ENCODE measurements at places on chromosomes 4 and X. TPM values are rescaled to one million over a fixed set of nuclear protein-coding genes. Genes with fewer than 3 reads are reported as not detected.
A peak's percentile ranks its signal among the peaks of the same experiment; 100 is the strongest.

DNA sequence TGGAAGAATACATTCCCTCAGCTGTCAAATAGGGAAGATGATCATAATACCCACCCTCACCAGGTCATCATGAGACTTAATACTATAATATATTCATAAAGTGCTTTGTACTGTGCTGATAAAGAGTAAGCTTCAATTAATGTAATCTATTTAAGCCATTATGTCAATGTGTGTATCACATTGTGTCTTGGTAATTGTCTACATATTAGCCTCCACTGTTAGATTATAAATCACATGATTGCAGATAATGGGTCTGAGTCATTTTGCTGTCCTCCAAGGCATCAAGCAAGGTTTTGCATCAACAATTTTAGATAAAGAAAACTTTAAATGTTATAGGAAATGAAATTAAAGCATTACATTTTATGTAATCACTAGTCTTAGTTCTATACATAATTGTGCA is 45.2 kb upstream of the CEP135 start:
- H3K36me3 ChIP-seq, result no peaks in the 10 kb centered on the region
- no peak overlapping the region for H3K27ac ChIP-seq
- DNase-seq, result no peak
- no peaks in the 10 kb centered on the region for H3K27me3 ChIP-seq

PCYT1B gene
- 0.17 TPM for total RNA-seq

DNA sequence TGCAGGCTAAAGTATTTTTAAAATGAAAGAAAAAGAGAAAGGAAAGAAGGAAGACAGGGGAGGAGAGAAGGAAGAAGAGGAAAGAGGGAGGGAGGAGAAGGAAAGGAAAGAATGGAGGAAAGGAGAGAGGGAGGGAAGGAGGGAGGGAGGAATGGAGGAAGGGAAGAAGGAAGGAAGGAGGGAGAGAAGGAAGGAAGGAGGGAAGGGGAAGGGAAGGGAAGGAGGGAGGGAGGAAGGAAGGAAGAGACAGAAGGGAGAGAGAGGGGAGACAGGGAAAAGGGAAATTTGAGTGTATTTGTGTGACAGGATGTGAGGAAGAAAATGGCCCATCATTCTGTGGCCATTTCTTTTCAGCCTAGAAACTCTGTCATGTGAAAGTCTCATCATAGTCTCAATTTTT is 14.9 kb upstream of the PLAC1 start:
- H3K27me3 ChIP-seq, result no peaks in the 10 kb centered on the region
- DNase-seq, result no peak
- peaks cover 18% of the 10 kb centered on the region for H3K4me1 ChIP-seq
- no peak overlapping the region for H3K4me3 ChIP-seq

DNA sequence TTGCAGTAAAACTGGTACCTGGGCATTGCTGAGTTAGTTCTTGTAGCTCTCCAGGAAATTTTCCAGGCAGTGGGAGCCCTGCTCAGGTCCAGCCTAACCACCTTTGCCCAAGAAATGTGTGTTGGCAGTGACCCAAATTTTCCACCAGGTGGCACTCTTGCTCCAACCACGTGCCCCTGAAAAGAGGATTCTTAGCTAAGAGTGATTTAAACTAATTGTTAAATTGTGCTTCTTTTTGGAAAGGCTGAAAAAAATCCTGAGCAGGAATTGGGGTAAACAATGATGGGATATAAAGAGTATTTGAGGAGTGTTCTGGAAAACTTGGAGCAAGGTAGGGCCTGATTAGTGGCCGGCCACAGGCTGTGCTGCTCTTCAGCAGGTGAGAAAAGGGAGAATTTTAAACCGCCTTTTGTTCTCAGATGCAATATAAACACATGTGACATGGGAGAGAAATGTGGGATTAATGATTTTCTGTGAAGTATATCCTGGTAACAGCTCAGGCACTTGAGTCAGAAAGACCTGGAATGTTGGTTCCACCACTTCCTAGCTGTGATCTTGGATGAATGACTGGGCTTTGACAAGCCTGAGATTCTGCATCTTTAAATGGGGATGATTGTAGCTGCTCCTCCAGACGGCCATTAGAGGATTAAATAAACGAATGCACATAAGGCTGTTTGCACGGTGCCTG is 219.6 kb downstream of the PTTG2 start:
- no peak overlapping the region for H3K4me3 ChIP-seq
- peak; percentile 85 for DNase-seq
- peaks cover 7% of the 10 kb centered on the region for H3K4me1 ChIP-seq
- H3K36me3 ChIP-seq, result no peaks in the 10 kb centered on the region
- no peak overlapping the region for H3K27ac ChIP-seq
- no peaks in the 10 kb centered on the region for H3K27me3 ChIP-seq

DNA sequence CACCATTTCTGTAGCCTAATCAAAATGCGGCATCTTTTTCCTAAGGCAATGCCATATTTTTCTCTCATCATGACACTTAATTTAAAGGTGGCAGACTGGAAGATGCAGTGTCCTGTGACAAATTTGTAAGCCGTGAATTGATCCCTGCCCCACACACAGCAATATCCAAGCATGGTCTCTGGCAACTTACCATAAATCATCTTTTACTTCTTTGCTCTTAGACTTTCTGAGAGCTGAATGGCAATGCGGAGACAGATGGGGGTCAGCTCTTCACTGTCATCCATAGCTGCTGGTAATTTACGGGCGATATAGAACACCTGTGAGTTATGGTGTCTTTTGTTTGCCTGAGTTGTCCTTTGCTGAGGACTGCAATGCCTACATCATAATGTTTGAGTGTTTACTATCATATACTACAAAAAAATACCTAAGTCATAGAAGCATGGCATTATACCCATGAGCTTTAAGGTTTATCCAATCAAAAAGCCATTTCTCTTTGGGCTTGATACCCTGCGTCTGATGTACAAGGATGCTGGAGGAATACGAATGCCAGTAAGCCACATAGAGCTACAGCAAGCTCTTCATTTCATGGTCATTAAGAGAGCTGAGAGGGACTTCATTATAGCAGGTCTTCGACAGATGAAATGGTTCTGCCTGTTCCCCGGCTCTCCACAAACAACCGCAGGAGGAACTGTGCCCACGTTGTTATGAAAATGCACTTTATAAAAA is 148.1 kb downstream of the TRIML1 start:
- H3K36me3 ChIP-seq, result no peaks in the 10 kb centered on the region
- H3K27me3 ChIP-seq, result no peaks in the 10 kb centered on the region
- H3K4me3 ChIP-seq, result no peak overlapping the region
- H3K27ac ChIP-seq, result no peak overlapping the region
- no peaks in the 10 kb centered on the region for H3K4me1 ChIP-seq
- DNase-seq, result no peak

ASMT gene
- not detected for total RNA-seq

SPACA5 gene
- total RNA-seq, result not detected

ETDB gene
- total RNA-seq, result not detected

RNF175 gene
- 0.26 TPM for total RNA-seq

PABPC1L2B gene
- total RNA-seq, result not detected

DNA sequence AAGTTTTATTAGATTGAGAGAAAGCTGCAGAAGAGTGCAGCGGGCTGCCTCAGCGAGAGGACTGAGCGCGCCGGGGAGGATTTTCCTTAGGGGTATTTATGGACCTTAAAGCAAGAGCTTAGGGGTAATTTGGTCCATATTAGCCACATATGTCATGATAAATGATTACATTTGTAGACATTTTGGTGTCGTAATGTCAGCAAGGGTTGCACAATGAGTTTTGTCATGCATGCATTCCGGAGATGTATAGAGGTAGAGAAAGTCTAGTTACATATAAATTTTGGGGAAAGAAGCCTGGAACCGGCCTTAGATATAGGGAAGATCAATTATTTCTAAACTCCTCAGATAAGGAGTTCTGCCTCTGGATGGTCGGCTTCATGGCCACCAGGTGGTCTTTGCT is 10.0 kb downstream of the MGST2 start:
- H3K27ac ChIP-seq, result no peak overlapping the region
- peaks cover 2% of the 10 kb centered on the region for H3K27me3 ChIP-seq
- H3K4me3 ChIP-seq, result no peak overlapping the region

- H3K4me1 ChIP-seq, result peaks cover 4% of the 10 kb centered on the region
- no peak overlapping the region for H3K27ac ChIP-seq
- no peak overlapping the region for H3K4me3 ChIP-seq
- H3K27me3 ChIP-seq, result no peaks in the 10 kb centered on the region
Measured at GRCh38 chr4:147195386-147195785, 249.7 kb upstream of the TTC29 start.

GRCh38 chrX:109707319-109707718 is 25.7 kb downstream of the ACSL4 start:
- H3K27me3 ChIP-seq, result no peaks in the 10 kb centered on the region
- no peaks in the 10 kb centered on the region for H3K4me1 ChIP-seq
- H3K27ac ChIP-seq, result no peak overlapping the region
- H3K4me3 ChIP-seq, result no peak overlapping the region
- no peaks in the 10 kb centered on the region for H3K36me3 ChIP-seq

DNA sequence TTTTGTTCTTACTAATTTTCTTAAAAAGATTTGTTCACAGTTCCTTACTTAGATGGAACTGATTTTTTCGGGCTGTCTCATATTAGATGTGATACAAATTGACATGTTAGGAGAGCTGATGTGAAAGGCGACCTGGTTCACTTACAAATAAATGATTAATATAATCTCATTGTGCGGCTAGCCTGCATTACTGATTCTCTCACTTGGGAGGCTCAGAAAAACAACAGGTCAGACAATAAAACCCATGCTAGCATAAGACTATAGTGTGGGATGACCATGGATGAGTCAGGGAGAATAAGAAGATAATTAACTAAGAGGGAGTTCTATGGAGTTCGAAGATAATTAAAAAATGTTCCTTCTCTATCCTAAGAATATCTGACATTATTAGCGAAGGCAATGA is 40.8 kb downstream of the RTL9 start:
- H3K4me1 ChIP-seq, result peaks cover 10% of the 10 kb centered on the region
- no peak overlapping the region for H3K4me3 ChIP-seq
- no peaks in the 10 kb centered on the region for H3K36me3 ChIP-seq
- H3K27me3 ChIP-seq, result no peaks in the 10 kb centered on the region

USP17L5 gene
- not detected for total RNA-seq

PYURF gene
- total RNA-seq, result 98.1 TPM

GRCh38 chr4:138202686-138203085 is 39.5 kb downstream of the SLC7A11 start:
- no peaks in the 10 kb centered on the region for H3K4me1 ChIP-seq
- no peaks in the 10 kb centered on the region for H3K27me3 ChIP-seq
- no peak overlapping the region for H3K27ac ChIP-seq
- no peaks in the 10 kb centered on the region for H3K36me3 ChIP-seq

GRCh38 chrX:17994429-17994828 is 133.3 kb upstream of the RAI2 start:
- DNase-seq, result no peak
- H3K27ac ChIP-seq, result no peak overlapping the region
- no peaks in the 10 kb centered on the region for H3K27me3 ChIP-seq
- no peaks in the 10 kb centered on the region for H3K4me1 ChIP-seq
- no peak overlapping the region for H3K4me3 ChIP-seq

- no peak for DNase-seq
- H3K4me3 ChIP-seq, result no peak overlapping the region
- H3K27ac ChIP-seq, result no peak overlapping the region
- no peaks in the 10 kb centered on the region for H3K4me1 ChIP-seq
Measured at GRCh38 chrX:84216881-84217280, 28.9 kb upstream of the RPS6KA6 start.

DDX53 gene
- not detected for total RNA-seq

DNA sequence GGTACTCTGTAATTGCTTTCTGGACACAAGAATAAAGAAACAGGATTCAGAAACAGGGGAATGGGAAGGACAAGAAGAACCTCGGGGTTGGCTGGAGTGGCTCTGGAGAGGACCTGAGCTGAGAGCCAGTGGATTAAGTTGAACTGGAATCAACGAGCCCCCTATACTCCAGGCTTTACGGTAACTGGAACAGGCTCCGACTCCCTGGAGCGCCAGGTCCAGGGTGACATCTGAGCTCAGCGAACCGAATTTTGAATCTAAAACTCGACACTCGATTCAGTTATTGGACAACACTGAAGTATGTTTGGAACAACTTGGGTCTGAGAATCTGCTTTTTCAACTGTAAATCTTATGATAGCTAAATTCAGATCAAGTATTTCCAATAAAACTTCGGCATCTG is 23.9 kb downstream of the HMX1 start:
- no peaks in the 10 kb centered on the region for H3K36me3 ChIP-seq
- no peak overlapping the region for H3K27ac ChIP-seq
- H3K27me3 ChIP-seq, result no peaks in the 10 kb centered on the region
- no peaks in the 10 kb centered on the region for H3K4me1 ChIP-seq
- no peak overlapping the region for H3K4me3 ChIP-seq
- no peak for DNase-seq

- no peak overlapping the region for H3K27ac ChIP-seq
- no peaks in the 10 kb centered on the region for H3K27me3 ChIP-seq
- no peaks in the 10 kb centered on the region for H3K4me1 ChIP-seq
- H3K4me3 ChIP-seq, result no peak overlapping the region
- no peak for DNase-seq
- no peaks in the 10 kb centered on the region for H3K36me3 ChIP-seq
Measured at GRCh38 chr4:93788712-93789111, 39.8 kb upstream of the ATOH1 start.

DNA sequence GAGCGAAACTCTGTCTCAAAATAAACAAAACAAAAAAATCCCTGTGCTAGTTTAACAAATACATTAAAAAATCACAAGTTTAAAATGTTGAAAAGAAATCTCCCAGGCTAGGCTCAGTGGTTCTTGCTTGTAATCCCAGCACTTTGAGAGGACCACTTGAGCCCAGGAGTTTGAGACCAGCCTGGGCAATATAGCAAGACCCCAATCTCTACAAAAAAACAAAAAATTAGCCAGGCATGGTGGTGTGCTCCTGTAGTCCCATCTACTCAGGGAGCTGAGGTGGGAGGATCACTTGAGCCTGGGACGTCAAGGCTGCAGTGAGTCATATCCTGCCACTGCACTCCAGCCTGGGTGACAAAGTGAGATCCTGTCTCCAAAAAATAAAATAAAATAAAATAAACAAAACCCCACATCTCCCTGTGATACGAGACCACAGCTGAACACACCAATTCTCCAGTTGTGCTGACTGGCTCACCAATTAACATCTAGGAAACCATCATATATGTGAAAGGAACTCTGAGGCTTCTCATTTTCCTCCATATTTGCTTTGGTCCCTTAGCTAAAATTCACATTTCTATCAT is 7.3 kb downstream of the RPS4X start:
- peaks cover 23% of the 10 kb centered on the region for H3K36me3 ChIP-seq
- peaks cover 13% of the 10 kb centered on the region for H3K4me1 ChIP-seq
- no peaks in the 10 kb centered on the region for H3K27me3 ChIP-seq

ZNF157 gene
- total RNA-seq, result 0.17 TPM

Data from fibroblast of lung (primary cell).